ENCODE measurements at places on chromosomes 1 and 21.
A peak's percentile ranks its signal among the peaks of the same experiment; 100 is the strongest.

DNA sequence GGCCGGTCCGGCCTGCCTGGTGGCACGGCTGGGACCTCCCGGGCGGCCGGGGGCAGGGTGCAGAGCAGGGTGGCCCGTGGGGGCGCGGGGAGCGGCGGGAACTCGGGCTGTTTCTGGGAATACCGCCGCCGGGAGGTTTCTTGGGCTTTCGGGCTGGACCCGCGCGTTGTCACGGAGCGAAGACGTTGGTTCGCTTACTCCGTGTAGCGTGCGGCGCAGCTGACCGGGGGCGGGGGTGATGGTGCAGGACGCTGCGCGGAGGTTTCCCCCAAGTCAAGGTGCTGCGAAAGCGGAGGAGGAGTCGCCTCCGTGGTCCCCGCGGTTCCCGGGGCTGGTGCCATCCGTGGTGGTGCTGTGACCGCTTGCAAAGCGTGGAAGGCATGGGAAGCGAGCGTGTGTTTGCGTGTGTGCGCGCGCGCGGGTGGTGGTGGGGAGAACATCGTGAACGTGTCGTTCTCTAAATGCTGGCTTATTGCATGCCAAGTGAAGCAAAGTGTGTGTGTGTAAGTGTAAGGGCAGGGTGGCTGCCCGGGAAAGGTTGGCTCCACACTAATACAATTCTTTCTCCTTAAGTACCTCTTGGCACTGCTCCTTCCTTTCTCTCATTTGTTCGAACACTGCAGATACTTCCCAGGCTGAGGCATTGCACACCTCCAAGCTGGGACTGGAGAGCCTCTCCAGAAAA, 1.1 kb downstream of the RYR2 start:
- DNase-seq = no peak

GRCh38 chr1:220775240-220775853, 11.4 kb upstream of the MTARC1 start:
- no peak for DNase-seq

DNA sequence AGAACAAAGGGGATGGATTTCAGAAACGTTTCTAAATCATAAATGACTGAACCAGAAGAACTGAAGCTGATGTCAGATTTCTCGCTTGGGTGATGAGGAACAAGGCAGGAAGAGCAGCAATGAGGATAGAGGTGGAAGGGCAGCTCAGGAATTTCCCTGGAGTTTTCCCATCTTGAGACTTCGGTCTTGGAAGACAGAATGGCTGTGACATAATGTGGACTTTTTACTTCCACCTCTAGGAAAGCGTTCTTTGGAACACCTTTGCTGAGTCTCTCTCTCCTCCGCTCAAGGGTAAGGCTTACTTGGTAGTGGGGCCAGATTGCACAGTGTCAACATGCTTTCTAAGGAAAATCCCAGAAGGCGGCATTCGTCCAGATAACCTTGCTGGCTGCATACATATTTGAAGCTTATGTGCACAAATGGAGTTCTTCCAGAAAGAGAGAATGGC, 36.6 kb downstream of the DEGS1 start:
- DNase-seq = no peak

- no peak for DNase-seq
These were observed 26.1 kb downstream of the ARMH1 start for GRCh38 chr1:44700573-44700972.

GRCh38 chr1:159828176-159828575, 1.5 kb downstream of the SLAMF8 start:
- DNase-seq = no peak

- no peak for DNase-seq
These were observed 7.2 kb downstream of the APCS start for GRCh38 chr1:159594625-159595405.

GRCh38 chr1:212760126-212760823, 31.3 kb downstream of the NSL1 start:
- DNase-seq = no peak

DNA sequence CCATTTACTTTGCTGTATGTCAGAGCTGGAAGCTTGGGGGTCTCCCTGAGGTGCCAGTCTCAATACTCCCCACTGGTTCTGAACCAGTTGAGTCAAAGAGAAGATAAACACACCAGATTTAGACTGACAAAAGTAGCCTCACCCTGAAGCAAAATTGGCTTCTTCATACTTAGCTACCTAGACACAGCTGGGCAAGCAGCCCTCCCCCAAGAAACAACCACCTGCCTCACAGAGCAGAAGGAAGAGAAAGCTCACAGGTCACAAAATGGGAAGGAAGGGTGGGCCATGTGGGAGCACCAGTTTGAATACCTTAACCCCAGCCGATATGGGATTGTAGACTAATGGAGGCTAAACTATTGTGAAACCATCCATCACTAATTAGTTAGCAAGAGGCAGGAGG, 24.6 kb upstream of the MYSM1 start:
- no peak for DNase-seq

DNA sequence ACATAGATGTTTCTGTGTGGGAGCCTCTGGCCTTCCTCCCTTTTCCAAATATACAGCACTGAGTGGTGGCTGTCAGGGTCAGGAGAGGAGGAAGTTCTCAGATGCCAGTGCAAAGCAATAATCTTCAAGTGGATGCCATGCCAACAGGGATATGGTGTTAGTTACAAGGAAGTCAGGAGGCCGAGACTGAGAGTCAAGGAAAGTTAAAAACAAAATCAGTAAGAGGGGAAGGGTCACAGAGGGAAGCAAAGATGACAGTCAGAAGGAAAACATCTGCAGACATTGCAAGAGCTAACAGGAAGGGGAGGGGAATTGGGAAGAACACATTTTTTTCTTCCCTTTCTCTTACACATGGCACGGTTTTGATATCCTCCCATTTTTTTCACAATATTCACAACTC, 691.4 kb downstream of the ADGRL2 start:
- no peak for DNase-seq

DNA sequence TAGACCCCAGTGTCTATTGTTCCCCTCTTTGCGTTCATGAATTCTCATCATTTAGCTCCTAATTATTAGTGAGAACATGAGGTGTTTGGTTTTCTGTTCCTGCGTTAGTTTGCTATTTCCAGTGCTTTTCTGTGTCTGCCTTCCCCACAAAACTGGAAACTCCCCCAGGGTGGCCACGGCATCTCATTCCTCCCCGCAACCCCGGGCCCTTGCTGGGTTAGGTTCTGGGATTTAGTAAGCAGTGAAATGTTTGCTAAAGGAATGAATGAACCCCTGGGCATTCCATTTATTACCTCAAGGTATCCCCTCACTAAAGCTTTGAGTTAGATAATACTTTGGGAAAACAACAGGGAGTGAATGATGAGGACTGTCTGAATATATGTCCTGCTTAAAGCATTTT, 142.9 kb downstream of the GLUL start:
- no peak for DNase-seq

GRCh38 chr1:172517081-172517480, 15.9 kb upstream of the SUCO start:
- DNase-seq = no peak

GRCh38 chr1:83693427-83694126, 305.4 kb downstream of the TTLL7 start:
- DNase-seq = no peak

DNA sequence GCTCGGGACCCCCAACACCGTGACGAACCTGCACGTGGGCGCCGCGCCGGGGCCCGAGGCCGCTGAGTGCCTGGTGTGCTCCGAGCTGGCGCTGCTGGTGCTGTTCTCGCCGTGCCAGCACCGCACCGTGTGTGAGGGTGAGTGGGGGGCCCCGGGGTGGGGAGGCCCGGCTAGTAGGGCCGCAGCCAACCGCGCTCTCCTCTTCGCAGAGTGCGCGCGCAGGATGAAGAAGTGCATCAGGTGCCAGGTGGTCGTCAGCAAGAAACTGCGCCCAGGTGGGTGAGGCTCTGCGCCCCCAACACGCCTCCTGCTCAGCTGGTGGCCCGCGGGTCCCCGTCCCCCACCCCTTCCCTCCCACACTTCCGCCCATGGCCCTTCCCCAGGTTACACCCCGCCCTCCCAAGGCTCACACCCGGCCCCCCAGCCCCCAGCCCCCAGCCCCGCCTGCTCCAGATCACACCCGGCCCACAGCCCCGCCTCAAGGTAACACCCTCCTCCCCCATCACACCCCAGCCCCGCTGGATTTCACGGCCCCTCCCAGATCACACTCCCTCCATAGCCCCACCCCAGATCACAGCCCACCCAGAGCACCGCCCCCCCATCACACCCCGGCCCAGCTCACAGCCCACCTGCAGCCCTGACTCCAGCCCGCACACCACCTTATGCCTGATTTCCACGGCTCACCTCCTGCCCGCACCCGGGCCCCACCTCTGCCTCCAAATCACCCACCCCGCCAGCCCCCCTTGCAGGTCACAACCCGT, 2.4 kb upstream of the MMP23B start:
- DNase-seq = peak; percentile 75

GRCh38 chr1:246292571-246292970, 214.5 kb downstream of the SMYD3 start:
- DNase-seq = no peak

GRCh38 chr1:222815440-222815765, 564 bp downstream of the DISP1 start:
- no peak for DNase-seq

GRCh38 chr1:52641307-52641706, 8.3 kb downstream of the SHISAL2A start:
- no peak for DNase-seq
